Tibial nerve (tissue), 4 donors: ENCODE measurements at places on chromosomes 6 and 20. TPM values are rescaled to one million over a fixed set of nuclear protein-coding genes. Genes with fewer than 3 reads are reported as not detected.

DNA sequence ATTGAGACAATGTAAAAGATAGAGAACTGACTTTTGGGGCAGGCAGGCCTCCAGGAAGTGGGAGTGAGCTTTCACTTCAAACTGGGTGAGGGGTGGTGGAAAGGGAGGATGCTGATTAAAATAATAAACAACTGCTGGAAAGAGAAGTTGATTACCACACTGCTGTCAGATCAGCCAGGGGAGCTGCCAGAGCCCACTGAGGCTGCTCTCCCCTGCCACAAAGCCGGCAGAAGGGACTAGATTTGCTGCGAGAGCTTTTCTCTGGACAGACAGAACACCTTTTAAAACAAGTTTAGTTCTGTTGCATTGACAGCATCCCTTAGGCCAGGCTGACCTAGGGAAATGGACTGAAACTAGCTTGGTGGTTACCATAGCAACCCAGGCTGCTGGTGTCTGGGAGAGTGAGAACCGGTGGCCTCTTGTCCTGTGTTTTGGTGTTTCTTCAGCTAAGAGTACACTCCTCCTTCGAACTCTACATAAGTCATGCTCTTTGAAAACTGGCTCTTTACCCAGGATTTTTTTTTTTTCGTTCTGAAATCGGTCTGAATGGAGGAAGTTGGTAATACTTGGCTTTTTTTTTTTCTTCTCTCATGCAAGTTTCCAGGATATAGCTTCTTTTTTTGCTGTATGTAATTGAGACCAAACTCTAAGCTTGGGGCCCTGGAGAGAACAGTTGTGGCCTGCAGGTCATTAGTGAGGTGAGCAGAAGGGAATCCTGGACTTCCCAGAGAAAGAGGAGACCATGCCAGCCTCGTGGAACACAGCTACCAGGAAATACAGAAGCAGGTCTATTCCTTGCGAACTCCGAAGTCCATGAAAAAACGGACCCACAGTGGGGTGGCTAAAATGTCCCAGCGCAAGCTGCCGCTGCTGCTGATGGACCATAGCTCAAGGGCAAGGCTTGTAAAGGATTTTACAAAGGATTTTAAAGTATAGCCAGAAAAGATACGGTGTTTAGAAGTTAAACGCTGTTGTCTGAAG lies 374.4 kb downstream of the UTRN start:
- DNase-seq: peak; percentile 22

- DNase-seq: no peak
Observed at GRCh38 chr6:63716169-63716568, 80.6 kb downstream of the PHF3 start.

- no peak for DNase-seq
Observed at GRCh38 chr6:104597541-104598050, 262.1 kb downstream of the HACE1 start.

DNA sequence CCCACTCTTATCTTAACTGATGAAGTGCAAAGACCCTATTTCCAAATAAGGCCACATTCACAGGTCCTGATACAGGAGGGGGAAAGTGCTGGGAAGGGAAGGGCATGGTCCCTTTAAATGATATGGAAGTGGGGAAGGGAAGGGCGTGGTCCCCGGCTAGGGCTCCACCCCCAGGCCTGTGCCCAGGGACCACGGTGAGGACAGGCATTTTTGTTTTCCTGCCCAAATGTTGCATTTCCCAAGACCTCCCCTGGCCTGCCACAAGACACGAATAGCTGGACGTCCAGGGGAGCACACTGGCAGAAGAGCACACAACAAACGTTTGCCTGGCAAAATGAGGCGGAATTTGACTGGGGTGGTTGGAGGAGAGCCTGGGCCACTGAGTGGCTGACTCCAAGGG lies 16.1 kb upstream of the HFE start:
- DNase-seq: no peak

DNA sequence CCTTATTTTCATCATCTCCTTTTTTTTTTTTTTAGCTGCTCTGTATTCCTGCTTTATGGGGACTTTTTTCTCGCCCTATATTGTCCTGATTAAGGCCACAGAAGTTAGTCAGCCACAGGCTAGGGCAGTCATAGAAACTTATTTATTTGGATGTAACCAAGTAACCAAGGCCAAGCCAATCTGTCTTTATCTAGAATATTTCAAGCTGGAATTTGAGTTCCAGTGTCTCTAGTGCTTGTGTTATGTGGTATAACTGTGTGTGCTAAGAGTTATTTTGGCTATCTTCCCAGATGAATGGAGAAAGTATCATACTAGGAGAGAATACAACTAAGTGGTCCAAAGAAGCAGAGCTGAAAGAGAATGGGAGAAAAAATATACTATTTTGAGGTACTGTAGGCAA lies 751.5 kb downstream of the CBLN4 start:
- no peak for DNase-seq

Gene LY6G5C
- not detected for total RNA-seq

Gene GRM1
- total RNA-seq: 0.44 TPM

Gene CD40
- total RNA-seq: 31.8 TPM
